ENCODE measurements at places on chromosomes 5 and 9. TPM values are rescaled to one million over a fixed set of nuclear protein-coding genes. Genes with fewer than 3 reads are reported as not detected.

Gene FST
- 0.52 TPM for total RNA-seq

DNA sequence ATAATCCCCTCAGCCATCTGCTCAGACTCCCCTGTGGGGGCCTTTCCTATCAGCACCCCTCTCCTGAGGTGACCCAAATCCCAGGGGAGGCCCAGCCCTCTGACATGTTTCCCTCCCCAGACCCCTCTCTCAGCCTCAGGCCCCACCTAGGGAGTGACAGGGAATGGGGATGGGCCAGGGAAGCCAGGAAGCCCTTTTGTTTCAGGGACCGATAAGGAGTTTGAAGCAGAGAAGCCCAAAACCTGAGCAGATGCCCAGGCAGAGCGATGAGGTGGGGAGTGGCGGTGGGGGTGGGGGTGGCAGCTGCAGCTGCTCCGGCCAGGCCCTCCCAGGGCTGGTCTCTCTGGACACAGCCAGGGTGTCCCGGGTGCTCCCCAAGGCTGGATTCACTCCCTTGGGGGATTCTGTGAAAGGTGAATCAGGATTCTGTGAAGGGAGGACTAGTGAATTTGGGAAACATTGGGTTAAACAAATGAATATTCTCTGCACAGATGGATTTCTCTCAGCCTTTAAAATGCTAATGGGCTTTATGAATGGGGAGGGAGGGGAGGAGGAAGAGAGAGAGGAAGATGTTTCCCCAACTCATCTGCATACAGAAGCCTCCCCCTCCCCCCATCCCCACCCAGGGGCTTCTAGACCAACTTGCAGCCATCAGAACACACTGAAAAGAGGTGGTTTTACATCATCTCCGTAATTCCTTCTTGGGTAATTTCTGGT lies 17.4 kb downstream of the AKNA start:
- H3K36me3 ChIP-seq: no peaks in the 10 kb centered on the region
- no peaks in the 10 kb centered on the region for H3K27me3 ChIP-seq
- DNase-seq: no peak
- no peaks in the 10 kb centered on the region for H3K4me1 ChIP-seq

Gene GPR151
- total RNA-seq: not detected

Gene SOX30
- total RNA-seq: not detected

Gene FOXD4L6
- not detected for total RNA-seq

Gene PLAC8L1
- not detected for total RNA-seq

Gene CAMLG
- total RNA-seq: 7.9 TPM

GRCh38 chr5:40033411-40033810 lies 608.6 kb upstream of the DAB2 start:
- no peak for DNase-seq
- H3K27me3 ChIP-seq: no peaks in the 10 kb centered on the region
- no peak overlapping the region for H3K4me3 ChIP-seq
- H3K36me3 ChIP-seq: no peaks in the 10 kb centered on the region
- H3K4me1 ChIP-seq: no peaks in the 10 kb centered on the region

DNA sequence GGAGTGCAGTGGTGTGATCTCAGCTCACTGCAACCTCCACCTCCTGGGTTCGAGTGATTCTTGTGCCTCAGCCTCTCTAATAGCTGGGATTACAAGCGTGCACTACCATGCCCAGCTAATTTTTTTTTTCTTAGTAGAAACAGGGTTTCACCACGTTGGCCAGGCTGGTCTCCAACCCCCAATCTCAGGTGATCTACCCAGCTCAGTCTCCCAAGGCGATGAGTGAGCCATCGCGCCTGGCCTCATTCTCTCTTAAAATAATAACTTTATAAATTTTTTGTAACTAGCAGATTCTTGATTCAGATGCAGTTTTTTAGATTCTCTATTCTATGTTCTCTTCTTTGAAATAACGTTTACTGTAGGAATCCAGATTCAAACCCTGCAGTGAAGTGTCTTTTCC lies 127.1 kb downstream of the GDNF start:
- no peak for DNase-seq
- no peaks in the 10 kb centered on the region for H3K27me3 ChIP-seq
- H3K27ac ChIP-seq: no peak overlapping the region
- no peak overlapping the region for H3K4me3 ChIP-seq
- H3K36me3 ChIP-seq: no peaks in the 10 kb centered on the region

Gene TMC1
- not detected for total RNA-seq

- H3K27ac ChIP-seq: no peak overlapping the region
- no peak overlapping the region for H3K4me3 ChIP-seq
- DNase-seq: peak; percentile 5
- H3K27me3 ChIP-seq: no peaks in the 10 kb centered on the region
- H3K4me1 ChIP-seq: no peaks in the 10 kb centered on the region
These were observed 113.4 kb upstream of the CCNH start for GRCh38 chr5:87526131-87526530.

- H3K27ac ChIP-seq: no peak within 1 kb of the TSS
These were observed at the start of gene MAP1B for GRCh38 chr5:72107131-72107900. MAP1B (plus strand) TSS chr5:72107475; CDS start chr5:72107532, 57 bp downstream.

- peaks cover 39% of the 10 kb centered on the region for H3K4me1 ChIP-seq
- no peaks in the 10 kb centered on the region for H3K27me3 ChIP-seq
- no peaks in the 10 kb centered on the region for H3K36me3 ChIP-seq
- no peak overlapping the region for H3K27ac ChIP-seq
- DNase-seq: no peak
- H3K4me3 ChIP-seq: no peak overlapping the region
These were observed 6.8 kb downstream of the TMEM250 start for GRCh38 chr9:136111910-136112309.

Gene RNF145
- total RNA-seq: 19.5 TPM

Gene C9orf153
- total RNA-seq: 7.6 TPM

Gene SPINK1
- 5,969 TPM for total RNA-seq

DNA sequence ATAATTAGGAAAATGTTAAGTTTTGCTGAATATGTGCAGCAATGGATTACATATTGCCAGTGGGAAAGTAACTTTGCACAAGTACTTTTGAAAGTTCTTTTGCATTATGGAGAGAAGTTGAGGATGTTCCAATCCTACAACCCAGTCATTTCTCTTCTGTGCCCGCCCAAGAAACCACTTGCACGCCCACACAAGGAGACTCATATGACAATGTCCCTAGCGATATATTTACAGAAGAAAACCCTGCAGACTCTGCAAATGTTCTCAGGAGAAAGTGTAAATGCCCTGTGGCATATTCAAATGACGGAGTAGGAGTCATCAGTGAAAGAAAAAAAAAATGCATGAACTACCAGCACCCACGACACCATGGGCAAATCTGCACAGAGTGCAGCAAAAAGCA lies 356.5 kb downstream of the CTNND2 start:
- no peaks in the 10 kb centered on the region for H3K4me1 ChIP-seq
- H3K4me3 ChIP-seq: no peak overlapping the region
- no peak overlapping the region for H3K27ac ChIP-seq

Gene KCNMB1
- not detected for total RNA-seq

- H3K27me3 ChIP-seq: no peaks in the 10 kb centered on the region
- H3K4me3 ChIP-seq: no peak overlapping the region
- H3K36me3 ChIP-seq: no peaks in the 10 kb centered on the region
- no peak overlapping the region for H3K27ac ChIP-seq
These were observed 72.8 kb downstream of the PSAT1 start for GRCh38 chr9:78369639-78370219.

DNA sequence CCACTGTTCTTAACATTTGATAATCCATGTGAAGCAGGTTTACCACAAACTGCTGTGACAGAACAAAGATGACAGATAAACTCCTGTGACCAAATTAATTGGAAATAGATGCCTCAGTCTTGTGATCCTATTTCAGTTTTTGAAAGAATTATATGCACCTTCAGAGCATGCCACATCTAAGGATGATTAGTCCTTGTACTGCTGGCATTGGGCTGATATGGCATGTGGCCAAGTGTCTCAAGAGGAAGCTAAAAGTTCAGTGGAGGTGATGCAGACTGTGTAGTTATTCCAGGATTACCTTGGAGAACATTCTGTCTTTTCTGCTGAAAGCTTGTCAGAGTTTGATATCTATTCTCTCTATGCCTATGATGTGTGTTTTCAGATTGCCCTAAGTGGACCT lies 314.4 kb upstream of the EFNA5 start:
- no peaks in the 10 kb centered on the region for H3K27me3 ChIP-seq
- H3K36me3 ChIP-seq: no peaks in the 10 kb centered on the region
- peak; percentile 56 for DNase-seq
- no peak overlapping the region for H3K4me3 ChIP-seq
- H3K27ac ChIP-seq: no peak overlapping the region

DNA sequence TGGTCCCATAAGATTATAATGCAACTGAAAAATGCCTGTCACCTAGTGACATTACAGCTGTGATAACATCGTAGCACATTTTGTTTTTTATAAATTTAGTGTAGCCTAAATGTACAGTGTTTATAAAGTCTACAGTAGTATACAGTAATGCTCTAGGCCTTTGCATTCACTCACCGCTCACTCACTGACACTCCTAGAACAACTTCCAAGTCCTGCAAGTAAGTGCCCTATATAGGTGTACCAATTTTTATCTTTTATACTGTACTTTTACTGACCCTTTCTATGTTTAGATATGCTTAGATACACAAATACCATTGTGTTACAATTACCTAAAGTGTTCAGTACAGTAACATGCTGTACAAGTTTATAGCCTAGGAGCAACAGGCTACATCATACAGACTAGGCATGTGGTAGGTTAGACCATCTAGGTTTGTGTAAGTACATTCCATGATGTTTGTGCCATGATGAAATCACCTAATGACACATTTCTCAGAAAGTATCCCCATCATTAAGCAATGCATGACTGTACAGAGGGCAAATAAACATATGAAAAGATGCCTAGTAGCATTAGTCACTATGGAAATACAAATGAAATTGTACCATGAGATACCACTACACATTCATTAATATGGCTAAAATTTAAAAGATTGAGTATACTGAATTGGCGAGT lies 127.6 kb downstream of the TRPM6 start:
- no peaks in the 10 kb centered on the region for H3K4me1 ChIP-seq
- no peak for DNase-seq
- no peaks in the 10 kb centered on the region for H3K27me3 ChIP-seq
- no peak overlapping the region for H3K4me3 ChIP-seq

GRCh38 chr9:121735065-121735792 lies 83.8 kb downstream of the DAB2IP start:
- H3K27me3 ChIP-seq: no peaks in the 10 kb centered on the region
- H3K36me3 ChIP-seq: no peaks in the 10 kb centered on the region
- H3K4me1 ChIP-seq: peaks cover 64% of the 10 kb centered on the region
- no peak for DNase-seq
- H3K27ac ChIP-seq: peak overlapping the region; percentile 39

Gene ITGA2
- total RNA-seq: 4.0 TPM

- peak overlapping the region; percentile 14 for H3K27ac ChIP-seq
- no peaks in the 10 kb centered on the region for H3K36me3 ChIP-seq
- H3K27me3 ChIP-seq: no peaks in the 10 kb centered on the region
These were observed 172.2 kb downstream of the CCDC192 start for GRCh38 chr5:127875235-127876021.

Gene LHFPL2
- 18.7 TPM for total RNA-seq

GRCh38 chr9:99677281-99677680 lies 144.4 kb upstream of the NR4A3 start:
- H3K36me3 ChIP-seq: no peaks in the 10 kb centered on the region
- DNase-seq: no peak
- no peaks in the 10 kb centered on the region for H3K4me1 ChIP-seq
- H3K27ac ChIP-seq: no peak overlapping the region
- no peak overlapping the region for H3K4me3 ChIP-seq
- no peaks in the 10 kb centered on the region for H3K27me3 ChIP-seq

Gene ADAMTSL1
- total RNA-seq: 0.99 TPM

DNA sequence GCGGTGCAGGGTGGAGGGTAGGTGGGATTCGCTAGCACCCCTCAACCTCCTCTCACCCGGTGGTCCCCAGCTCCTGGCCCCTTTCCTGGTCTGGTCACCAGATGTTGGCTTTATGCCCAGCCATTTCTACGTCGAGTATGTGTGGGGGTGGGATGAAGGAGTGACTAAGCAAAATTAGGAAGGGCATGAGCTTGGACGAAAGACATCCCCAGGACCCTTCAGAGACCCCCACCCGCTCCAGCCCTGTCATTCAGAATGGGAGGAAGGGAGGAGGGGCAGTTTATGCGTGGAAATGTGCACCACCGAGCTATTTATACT lies 742 bp downstream of the BHMT2 start:
- no peak for DNase-seq
- H3K36me3 ChIP-seq: no peaks in the 10 kb centered on the region
- H3K27ac ChIP-seq: no peak overlapping the region
- H3K27me3 ChIP-seq: no peaks in the 10 kb centered on the region
- peaks cover 10% of the 10 kb centered on the region for H3K4me1 ChIP-seq
- H3K4me3 ChIP-seq: no peak overlapping the region

- no peak overlapping the region for H3K27ac ChIP-seq
- H3K4me1 ChIP-seq: no peaks in the 10 kb centered on the region
- no peak overlapping the region for H3K4me3 ChIP-seq
These were observed 65.5 kb upstream of the TNC start for GRCh38 chr9:115183436-115183835.

- H3K27ac ChIP-seq: peak overlapping the region; percentile 46
- no peaks in the 10 kb centered on the region for H3K27me3 ChIP-seq
- peaks cover 59% of the 10 kb centered on the region for H3K4me1 ChIP-seq
- no peak overlapping the region for H3K4me3 ChIP-seq
These were observed 23.0 kb downstream of the FNIP1 start for GRCh38 chr5:131773805-131774204.

DNA sequence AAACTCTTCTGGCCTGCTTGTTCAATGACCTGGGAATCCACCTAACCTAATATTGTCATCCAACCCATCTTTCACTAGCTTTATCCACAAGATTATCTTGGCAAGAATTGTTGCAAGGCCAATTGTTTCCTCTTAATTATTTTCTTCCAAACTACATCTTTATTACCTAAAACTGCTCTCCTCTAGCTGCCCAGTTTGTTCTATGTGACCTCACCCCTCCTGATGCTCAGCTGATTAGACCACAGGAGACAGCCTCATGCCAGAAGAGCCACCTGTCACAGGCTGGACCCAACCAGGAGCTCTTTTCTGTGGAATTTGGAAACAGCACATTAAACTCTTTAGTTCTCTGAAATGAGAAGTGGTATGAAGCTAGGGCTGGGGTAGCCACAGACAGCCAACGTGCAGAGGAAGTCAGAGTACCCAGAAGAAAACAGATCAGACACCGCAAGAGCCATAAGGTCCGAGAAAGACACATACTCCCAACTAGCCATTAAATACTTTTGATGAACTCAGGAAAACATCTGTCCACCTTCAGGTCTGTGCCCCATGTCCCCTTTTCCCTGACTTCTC lies 12.0 kb downstream of the SAXO1 start:
- no peak overlapping the region for H3K27ac ChIP-seq
- no peak for DNase-seq
- no peaks in the 10 kb centered on the region for H3K4me1 ChIP-seq
- H3K36me3 ChIP-seq: no peaks in the 10 kb centered on the region
- H3K27me3 ChIP-seq: no peaks in the 10 kb centered on the region
- H3K4me3 ChIP-seq: no peak overlapping the region

Gene SPZ1
- total RNA-seq: not detected

GRCh38 chr9:117952581-117952980 lies 248.4 kb downstream of the TLR4 start:
- H3K4me3 ChIP-seq: no peak overlapping the region
- no peaks in the 10 kb centered on the region for H3K36me3 ChIP-seq
- DNase-seq: no peak
- no peak overlapping the region for H3K27ac ChIP-seq

Gene NPR2
- total RNA-seq: 5.4 TPM
